ENCODE measurements at places on chromosomes 3 and 15.

DNA sequence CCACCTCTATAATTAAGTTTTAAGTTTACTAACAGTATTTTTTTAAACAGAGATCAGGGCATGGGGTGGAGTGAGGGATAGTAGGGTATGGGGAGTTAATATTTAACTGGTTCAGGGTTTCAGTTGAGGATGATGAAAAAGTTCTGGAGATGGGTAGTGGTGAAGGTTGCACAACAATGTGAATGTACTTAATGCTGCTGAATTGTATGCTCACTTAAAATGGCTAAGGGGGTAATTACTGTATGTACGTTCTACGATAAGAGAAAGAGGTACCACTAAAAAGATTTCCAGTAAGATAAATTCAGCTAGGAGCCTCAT lies 101.4 kb downstream of the TNIK start:
- no peak for DNase-seq

- no peak for DNase-seq
Observed at GRCh38 chr3:170470063-170471016, 51.7 kb downstream of the CLDN11 start.

DNA sequence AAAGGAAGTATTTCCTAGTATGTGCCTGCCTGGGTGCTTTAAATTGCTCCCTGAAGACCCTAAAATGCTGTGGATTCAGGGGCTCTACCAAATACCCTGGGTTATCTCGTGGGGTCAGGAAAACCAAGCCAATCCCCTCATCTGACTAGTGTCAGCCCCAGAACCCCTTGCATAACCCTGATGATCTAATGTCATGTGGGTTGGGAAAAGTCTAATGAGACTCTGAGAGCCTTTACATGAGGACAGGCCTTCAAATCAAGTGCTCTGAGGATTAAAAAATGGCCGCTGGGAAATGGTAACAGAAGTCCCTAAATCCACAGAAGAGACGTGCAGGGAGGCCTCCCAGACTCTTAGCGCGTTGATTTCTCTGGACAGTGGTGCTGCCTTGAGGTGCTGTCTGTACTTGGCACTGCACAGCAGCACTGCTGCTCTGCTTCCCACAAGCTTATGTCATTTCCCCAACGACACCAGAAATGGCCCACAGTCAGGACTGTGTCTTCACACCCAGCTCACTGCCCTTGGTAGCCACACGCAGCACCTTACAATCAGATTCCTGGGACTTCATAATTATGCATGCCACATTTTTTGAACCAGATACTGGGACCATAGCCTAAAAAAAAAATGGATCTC lies 16.6 kb downstream of the EIF4E3 start:
- no peak for DNase-seq

- DNase-seq = no peak
Observed at GRCh38 chr3:195033531-195034091, 237.3 kb downstream of the XXYLT1 start.

DNA sequence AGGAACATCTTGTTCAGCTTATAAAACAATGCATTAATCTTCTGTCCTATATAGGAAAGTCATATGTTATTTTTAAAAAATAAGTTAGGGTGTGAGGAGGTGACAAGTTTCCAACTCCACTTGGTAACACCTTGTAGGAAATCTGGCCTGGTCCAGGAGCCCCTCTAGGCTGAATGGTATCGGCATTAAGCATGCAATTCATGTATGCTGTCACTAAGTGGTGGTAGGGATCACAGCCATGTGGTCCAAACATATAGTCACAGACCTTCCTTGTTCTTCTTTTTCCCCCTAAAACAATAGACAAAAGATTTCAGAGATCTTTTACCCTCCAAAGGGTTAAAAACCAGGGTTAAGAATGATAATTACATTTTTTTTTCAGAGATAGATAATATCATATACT lies 4.2 kb upstream of the APBA2 start:
- DNase-seq = no peak

- DNase-seq = no peak
Observed at GRCh38 chr15:89002830-89003229, 85.4 kb upstream of the ABHD2 start.

DNA sequence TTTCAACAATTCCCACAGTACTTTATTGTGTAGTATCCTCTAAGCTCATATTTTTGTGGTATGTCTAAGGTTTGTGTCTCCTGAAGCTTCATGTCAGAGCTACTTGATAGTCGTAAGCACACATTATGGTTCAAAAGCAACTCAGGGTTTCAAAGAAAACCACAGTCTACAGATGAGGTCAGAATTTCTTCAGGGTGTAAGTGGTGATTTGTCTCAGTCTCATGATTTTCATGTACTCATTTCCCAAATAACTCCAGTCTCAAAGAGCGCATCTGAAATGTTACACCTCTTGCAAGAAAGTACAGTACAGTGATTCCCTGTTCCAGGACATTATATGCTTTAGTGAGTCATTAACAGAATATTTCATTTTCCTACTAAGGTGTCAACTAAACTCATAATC lies 47.5 kb upstream of the SSR3 start:
- no peak for DNase-seq

DNA sequence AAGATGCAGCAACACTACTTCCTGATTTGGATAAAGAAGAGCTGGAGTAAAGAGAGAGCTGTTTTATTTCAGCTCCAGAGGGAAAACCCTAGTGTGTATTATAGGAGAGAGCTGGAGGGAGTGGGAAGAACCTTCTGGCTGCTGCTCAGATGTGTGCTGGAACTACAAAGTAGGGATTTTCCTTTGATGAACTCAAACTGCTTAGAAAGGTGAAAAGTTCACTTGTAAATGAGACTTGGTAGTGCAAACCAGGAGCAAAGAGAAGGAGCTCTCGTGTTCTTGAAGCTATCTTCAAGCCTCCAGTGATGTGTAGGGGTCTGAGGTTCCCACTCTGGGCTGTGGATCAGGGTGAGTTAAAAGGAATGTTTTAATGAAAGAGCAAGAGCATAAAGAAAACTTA lies 110.4 kb downstream of the EDEM1 start:
- no peak for DNase-seq

GRCh38 chr3:121592856-121593702 lies at the start of gene FBXO40:
TSS of gene FBXO40 (plus strand) at chr3:121593379. CDS start at chr3:121620576, 27,197 bp downstream.
- peak; percentile 20 for DNase-seq

DNA sequence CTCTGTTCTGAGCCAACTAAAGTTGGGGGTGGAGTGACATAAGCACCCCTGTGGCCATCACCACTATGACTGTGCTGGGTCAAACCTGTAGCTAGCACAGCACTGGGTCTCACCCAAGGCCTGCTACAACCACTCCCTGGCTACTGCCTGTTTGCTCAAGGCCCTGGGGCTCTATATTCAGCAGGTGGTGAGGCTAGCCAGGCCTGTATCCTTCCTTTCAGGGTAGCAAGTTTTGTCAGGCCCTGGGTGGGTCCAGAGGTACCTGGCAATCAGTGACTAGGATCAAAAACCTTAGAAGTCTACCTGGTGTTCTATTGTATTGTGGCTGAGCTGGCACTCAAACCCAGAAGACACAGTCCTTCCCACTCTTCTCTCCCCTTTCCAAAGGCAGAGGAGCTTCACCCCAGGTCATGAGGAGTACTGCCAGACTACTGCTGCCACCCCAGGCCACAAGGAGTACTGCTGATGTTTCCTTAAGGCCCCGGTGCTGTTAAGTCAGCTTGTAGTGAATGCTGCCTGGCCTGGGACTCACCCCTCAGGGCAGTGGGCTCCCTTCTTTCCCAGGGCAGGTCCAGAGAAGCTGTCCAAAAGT lies 170.8 kb downstream of the IGSF11 start:
- DNase-seq = no peak

- no peak for DNase-seq
Observed at GRCh38 chr3:102741105-102741504, 306.3 kb downstream of the ZPLD1 start.

DNA sequence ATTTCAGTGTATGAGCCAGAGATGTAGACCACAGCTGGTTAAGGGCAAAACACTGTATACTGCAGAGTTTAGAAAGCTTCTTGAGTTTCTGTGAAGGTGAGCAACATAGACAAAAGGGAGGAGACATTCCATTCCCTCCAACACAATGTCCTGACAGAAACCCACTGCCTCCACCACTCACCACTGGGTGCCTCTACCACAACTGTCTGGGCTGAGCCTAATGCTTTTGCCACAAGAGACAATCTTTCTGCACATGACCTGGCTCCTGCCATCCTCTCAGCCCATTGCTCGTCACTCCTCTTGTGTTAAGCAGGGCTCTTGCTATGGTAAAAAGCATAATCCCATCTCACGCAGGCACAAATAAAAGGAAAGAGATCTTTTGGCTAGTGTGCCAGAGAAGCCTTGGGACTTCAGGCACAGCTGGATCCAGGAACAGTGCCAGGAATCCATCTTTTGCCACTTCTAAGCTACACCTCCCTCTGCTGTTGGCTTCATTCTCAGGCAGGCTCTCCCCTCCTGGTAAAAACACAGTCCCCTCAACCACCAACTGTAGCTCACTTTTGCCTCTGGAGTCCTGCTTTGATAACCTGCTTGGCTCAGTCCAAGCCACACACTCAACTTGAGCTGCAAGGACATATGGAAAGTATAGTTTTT lies 140.6 kb upstream of the PRR20G start:
- peak; percentile 18 for DNase-seq

DNA sequence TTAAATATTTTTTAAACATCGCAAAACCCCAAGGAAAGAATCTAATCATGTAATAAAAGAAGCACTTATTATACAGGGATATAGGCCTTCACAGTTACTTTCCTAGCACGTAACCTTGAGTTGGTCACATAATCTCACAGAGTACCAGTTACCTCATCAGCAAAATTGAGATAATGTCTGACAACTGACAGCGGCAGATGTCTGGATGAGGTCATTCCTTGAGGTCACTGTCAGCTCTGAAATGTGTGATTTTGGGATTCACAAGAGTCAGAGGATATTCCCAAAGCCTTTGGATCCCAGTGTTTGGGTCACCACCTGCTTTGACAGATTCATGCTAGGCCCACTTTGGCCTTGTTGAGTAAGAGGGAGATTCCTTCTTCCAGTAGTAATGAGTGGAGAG lies 151.4 kb upstream of the SEMA6D start:
- no peak for DNase-seq

- DNase-seq = no peak
Observed at GRCh38 chr3:105458518-105459215, 92.0 kb downstream of the ALCAM start.

DNA sequence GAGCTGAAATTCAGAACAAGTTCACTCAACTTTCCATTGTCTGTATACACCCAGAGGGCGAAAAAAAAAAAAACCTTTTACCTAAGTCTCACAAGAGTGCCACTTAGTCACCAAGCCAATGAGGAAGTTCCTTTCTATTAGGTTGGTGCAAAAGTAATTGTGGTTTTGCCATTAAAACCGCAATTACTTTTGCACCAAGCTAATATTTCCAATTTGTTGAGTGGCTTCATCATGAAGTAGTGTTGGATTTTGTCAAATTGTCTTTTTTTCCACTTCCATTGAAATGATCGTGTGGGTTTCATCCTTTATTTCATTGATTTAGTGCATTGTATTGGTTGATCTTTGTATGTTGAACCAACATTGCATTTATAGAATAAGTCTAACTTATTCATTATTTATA lies 253.9 kb downstream of the ZIC4 start:
- no peak for DNase-seq

DNA sequence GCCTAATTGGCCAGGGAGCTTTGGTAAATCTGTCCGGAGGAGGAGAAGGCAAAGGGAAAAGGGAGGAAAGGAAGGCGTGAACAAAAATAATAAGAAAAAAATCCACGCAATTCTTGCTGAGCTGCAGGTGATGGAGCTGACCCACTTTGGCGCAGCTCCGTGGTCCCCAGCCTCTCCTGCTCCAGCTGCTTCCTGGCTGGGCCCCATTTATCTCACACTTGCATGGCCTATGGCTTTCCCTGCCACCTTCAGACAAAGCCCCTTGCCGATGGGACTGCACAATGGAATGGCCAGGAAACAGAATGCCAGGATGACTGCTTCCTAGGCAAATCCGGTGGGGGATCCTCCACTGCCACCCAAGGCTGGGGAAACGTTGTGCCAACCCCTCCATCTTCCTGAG lies 6.9 kb downstream of the INSYN1 start:
- no peak for DNase-seq
